ENCODE measurements at places on chromosomes 2 and 18.

GRCh38 chr2:128573116-128573515 lies 254.4 kb upstream of the HS6ST1 start:
- DNase-seq = no peak

DNA sequence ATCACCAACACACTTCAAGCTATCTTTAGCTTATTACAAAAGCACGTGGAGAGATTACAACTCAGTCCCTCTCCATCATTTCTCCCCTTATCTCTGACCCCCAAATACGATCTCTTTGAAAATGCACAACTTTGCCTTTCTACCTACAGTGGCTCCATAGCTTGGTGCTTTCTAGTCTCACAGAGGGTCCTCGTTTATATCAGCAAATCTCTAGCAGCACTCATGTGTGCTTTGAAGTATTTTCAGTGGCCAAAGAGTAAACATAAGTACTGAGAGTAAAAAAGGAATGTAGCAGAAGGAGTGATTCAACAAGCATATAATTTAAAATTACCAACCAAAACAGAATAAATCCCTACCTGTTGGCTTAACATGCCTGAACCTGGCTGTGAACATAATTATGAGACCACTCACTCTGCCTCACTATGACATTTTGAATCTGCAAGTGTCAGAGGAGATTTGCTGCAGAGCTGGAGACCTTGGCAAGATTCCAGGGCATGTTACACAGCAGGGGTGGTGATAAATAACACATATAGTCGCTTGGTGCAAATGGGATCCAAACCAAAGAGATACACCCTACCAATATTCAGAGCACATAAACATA lies 54.6 kb downstream of the LAMA3 start:
- no peak for DNase-seq

DNA sequence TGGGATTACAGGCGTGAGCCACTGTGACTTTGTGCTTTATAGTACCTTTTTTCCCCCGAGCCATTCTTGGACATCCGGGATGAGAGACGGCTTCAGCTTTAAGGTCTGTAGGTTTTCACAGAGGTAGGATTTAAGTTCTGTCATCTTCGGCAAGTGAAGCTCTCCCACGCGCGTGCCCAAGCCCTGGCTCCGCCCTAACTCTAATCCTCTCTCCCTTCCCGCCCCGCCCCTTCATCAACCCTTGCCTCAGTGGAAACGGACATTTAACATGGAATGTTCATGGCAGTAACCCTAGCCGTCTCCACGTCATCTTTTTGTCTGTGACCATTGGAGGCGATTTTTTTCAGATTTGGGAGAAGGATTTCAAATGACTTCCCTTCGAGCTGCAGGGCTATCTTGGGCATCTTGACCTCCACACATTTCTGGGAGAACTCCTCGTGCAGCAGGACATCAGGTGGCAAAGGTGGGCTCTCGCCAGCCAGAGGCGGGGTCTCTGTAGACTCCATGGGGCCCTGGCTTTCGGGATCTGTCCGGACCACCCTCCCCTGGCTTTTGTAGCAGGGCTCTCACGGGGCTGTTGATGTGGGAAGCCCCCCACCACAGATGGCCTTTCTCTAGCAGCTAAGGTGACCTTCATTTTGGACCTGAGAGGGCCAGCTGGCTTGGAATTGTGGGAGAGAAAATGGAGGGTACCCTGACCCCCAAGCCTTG lies 6.8 kb downstream of the COLEC11 start:
- DNase-seq = no peak

DNA sequence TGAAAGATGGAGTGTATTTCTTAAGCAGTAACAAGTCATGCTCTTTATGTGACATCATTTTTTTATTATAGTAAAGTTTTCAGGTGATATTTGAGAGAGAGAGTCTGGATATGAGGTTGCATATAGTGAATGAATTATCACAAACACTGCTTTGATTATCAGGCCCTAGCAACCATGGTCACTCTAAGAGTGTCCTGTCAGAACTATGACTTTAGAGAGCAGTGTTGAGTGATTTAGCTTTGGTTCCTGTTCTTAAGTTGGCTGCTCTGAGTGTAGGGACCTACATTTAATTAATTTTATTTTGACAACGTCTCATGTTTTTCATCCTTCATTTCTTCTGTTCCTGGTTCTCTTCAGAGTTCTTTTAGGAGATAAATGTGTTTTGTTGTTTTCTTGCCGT lies 275.5 kb downstream of the KCNJ3 start:
- no peak for DNase-seq

GRCh38 chr2:239942090-239942489 lies 83.1 kb downstream of the NDUFA10 start:
- DNase-seq = no peak

- no peak for DNase-seq
These were observed 322.1 kb downstream of the CCDC85A start for GRCh38 chr2:56505885-56506284.

DNA sequence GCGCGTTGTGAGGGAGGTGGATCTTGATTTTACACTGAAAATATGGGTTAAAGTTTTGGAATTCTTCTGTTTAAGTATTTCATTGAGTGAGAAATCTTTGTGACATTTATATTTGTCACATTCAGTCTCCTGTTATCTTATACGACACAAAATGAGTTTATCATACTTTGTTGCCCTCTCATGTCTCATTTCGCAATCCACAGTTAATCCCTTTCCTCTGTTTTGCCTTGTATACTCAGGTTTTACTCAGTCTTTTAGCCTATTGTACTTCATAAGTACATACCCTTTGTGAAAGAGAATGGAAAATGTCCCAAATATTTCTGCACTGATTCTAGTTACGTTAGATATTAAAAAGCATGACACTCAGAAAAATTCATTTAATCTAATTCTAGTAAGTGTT lies 142.7 kb downstream of the ATP9B start:
- DNase-seq = no peak

GRCh38 chr2:18273205-18273604 lies 287.2 kb downstream of the RDH14 start:
- DNase-seq = no peak

DNA sequence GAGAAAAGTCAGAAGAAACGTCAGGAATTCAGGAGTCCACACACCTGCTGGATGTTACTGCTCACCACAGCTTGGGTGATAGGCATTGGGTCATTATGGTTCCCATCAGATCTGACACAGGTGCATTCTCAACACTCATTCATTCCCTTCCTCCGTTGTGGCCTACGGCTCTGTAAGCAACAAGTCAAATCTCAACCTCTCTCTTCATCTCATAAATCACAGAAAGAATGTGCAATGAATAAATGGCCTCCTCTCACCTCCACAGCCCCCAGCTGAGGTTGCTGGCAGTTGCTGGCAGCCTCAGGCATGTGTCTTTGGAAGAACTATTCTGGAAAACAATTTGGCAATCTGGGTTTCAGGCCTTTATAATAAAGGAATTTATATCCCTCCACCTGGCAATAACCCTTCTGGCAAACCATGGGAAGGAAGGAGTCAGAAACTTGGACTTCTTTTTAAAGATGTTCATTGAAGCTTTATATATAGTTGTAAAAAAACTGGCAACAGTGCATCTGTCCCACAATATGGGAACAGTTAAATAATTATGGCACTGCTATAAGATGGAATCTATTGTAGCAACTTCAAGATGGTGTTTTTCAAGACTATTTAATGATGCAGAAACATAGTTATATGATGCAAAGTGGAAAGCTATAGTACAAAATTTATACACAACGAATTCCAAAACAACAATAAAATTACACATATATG lies 175.4 kb downstream of the ANAPC1 start:
- DNase-seq = no peak

DNA sequence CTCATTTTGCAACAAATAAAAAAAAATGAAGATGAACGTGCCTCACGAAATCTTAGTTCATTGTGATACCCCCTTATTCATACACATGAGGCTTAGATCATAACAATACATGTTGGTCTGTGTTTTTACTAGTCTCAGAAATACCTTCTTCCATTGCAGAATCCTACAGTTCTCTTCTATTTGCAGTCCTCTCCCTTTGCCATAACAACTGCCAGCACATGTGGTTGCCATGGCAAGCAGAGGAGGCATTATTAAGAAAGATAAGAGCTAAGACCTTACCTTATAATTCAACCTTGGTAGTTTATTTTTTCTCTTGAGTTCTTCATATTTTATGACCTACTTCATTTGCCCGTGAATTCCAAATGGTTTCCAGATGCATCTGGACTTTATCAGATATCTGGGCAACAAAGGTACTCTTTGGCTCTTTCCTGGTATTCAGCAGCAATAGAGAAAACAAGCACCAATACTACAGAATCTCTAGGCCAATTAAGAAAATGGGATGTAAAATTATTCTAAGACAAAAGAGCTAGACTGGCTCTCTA lies 524.0 kb downstream of the CMPK2 start:
- no peak for DNase-seq

GRCh38 chr2:238864207-238865014 lies 16.5 kb downstream of the TWIST2 start:
- peak; percentile 96 for DNase-seq

GRCh38 chr2:61210332-61210981 lies 48.5 kb downstream of the C2orf74 start:
- DNase-seq = no peak

DNA sequence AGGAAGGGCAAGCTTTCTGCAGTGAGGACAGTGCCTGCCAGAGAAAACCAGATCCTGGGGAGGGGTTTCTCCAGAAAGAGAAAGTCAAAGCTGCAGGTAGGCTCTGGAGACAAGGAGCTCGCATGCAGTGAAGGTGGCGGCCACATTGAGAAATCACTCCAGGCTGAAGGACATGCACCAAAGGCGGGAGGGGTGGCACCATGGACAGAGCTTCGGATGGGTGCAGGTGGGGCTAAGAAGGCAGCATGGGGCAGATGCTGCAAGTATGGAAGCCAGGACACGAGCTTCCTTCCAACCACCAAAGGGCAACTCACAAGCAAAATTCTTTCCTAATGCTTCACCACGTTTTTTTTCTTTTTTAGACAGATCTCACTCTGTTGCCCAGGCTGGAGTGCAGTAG lies 104.4 kb upstream of the SLC35G4 start:
- no peak for DNase-seq

GRCh38 chr2:146978577-146979555 lies 866.0 kb upstream of the ACVR2A start:
- DNase-seq = no peak

DNA sequence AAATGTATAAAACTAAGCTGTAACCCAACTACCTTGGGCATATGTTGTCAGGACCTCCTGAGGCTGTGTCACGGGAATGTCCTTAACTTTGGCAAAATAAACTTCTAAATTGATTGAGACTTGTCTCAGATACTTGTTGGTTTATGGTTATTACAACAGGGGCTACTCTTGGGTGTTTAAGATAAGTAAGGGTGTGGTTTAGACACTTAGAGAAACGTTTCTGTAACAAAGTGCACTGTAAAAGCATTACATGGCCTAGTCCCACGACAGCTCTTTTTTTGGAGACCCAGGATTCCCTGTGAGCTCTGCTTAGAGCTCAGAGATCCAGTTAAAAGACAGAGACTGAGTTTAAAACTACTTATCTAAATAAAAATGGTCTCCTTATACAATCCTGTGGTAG lies 32.3 kb upstream of the LIPG start:
- DNase-seq = no peak

DNA sequence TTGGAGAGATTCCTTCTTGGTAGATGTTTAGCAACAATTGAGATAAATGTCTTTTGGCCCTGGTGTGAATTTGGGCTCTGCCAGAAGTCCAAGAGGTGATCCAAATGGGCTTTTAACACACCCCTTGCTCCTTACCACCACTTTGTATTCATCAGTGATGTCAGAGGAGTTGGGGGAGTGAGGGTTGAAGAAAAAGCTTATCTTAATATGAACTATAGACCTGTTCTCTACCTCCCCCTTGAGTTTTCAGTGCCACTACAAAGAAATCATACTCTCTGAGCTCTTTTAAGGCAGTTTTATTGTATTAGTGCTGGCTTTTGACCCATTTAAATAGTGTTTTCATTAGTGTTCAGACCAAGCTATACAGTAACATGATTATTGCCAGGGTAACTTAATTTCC lies 229.1 kb downstream of the PHLPP1 start:
- DNase-seq = no peak

- DNase-seq = no peak
These were observed 31.7 kb upstream of the DNMT3A start for GRCh38 chr2:25373269-25373981.

- DNase-seq = no peak
These were observed 79.8 kb downstream of the MOGAT1 start for GRCh38 chr2:222751238-222751637.

DNA sequence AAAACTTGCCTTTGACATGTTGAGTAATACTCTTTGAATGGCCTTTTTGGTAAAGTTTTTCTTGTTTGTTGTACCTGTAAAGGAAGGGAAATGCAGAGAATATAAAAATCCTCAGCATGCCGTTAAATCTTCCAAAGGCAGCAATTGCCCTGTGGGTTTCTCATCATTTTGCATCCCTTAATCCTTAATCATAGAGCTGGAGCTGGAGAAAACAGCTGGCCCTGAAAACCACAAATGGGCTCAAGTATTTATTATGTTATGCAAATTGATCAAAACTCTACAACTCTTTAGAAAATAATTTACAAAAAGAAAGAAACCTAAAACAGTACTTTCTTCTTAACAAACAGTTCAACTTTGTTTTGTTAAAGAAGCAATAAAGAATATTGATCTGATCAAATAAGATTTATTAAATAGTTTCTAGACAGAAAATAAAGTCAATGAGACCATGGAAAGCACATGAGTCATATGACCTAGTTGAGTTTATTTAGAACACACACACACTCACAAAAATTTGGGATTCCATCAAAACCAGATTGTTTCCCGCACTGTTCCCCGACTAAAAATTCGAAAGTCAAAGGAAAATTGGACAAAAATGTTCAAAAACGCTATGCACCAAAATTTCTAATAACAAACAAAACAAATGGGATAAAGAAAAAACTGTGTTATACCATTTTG lies 309.0 kb downstream of the GULP1 start:
- no peak for DNase-seq

DNA sequence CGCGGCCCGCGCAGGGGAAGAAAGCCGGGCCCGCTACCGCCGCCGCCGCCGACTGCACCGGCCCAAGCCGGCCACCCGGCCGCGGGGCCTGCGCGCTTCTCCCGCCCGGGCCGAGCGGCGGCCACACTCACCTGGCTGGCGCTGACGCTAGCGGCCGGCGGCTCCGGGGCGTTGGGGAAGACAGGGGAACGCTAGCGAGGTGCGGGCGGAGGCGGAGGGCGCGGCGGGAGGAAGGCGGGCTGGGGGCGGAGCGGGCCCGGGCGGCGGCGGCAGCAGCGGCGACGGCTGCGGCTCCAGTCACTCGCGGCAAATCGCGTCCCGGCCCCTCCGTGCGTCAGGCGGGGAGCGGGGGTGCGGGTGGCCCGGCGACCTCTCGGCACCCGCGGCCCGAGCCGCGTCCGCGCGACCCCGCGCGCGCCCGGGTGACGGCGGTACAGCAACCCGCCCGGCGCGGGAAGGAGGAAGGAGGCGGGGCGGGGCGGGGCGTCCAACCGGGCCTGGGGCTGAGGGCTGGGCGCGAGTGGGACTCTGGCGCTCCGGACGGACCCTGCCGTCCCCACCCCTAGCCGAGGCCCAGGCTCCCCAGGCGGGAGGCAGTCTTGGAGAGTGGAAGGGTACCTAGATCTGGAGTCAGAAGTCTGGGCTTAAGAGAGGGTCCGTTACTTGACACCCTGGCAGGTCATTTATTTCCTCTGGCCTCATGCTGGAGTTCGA lies at the start of gene SESTD1:
Gene SESTD1, minus strand, starts transcription at position 465 of the 714 bp plus-strand sequence. CDS start 72,991 bp downstream, outside the sequence.
- peak; percentile 43 for DNase-seq

All from HuH-7.5 (cell line).